ENCODE measurements at places on chromosomes 3 and 15.

DNA sequence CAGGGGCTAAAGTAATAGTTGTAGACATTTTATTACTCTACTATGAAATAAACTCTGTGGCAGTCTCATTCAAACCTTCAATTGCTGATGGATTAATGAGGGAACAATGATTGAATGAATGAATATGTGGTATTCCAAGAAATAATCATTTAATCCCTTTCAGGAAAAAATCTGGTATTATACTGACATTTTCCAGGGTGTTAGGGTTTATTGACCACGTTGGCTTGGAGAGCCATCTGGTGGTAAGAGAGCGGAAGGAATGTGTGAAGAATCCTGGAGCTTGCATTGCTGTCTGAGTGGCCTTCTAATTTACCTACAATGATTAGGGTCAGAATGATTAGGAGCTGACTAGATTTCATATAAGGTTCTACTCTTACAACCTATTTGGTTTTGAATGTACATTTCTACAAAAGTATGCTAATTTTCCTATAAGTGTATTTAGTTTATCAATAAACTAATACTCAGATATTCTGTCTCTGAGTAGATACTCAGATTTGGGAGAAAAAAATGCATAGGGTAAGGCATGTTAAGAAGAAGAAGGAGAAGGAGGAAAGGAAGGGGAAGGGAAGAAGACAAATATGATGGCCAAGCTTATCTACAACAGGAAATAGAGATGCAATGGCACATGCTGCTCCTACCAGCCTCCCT lies 249.9 kb downstream of the ROBO1 start:
- DNase-seq: peak; percentile 43

GRCh38 chr3:55442861-55443260 lies 44.2 kb downstream of the WNT5A start:
- DNase-seq: no peak

DNA sequence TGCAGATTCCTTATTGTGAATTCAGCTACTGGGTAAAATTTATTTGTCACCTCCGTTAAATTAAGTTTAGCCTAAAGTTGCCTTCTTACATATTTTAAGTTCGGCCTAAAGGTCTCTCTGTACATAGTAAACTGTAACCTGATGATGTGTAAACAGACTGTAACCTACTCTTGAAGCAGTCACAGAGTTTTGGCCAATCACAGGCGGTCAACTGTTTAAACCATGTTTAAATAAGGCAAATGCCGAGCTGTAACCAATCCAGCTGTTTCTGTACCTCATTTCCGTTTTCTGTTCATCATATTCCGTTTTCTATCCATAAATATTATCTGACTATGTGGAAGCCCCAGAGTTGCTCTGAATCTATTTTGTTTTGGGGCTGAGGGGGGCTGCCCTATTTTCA lies 2.4 kb upstream of the ADAMTSL3 start:
- DNase-seq: no peak

DNA sequence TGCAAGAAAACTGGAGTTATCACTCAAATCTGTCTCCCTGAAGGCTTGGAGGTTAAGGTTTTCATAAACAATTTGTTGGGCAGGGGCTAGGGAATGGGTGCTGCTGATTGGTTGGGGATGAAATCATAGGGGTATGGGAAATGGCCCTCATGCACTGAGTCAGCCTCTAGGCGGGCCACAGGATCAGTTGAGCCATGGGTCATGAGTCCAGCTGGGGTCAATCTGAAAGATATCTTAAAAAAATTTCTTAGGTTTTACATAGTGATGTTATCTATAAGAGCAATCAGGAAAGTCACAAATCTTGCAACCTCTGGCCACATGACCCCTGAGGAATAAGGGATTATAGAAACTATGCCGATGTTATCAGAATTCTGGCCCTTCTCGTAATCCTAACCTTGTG lies 491.7 kb downstream of the ZIC1 start:
- DNase-seq: no peak

GRCh38 chr15:74657846-74658245 lies 38.0 kb downstream of the EDC3 start:
- peak; percentile 36 for DNase-seq
